ENCODE measurements at places on chromosomes 1 and 21. TPM values are rescaled to one million over a fixed set of nuclear protein-coding genes. Genes with fewer than 3 reads are reported as not detected.

DNA sequence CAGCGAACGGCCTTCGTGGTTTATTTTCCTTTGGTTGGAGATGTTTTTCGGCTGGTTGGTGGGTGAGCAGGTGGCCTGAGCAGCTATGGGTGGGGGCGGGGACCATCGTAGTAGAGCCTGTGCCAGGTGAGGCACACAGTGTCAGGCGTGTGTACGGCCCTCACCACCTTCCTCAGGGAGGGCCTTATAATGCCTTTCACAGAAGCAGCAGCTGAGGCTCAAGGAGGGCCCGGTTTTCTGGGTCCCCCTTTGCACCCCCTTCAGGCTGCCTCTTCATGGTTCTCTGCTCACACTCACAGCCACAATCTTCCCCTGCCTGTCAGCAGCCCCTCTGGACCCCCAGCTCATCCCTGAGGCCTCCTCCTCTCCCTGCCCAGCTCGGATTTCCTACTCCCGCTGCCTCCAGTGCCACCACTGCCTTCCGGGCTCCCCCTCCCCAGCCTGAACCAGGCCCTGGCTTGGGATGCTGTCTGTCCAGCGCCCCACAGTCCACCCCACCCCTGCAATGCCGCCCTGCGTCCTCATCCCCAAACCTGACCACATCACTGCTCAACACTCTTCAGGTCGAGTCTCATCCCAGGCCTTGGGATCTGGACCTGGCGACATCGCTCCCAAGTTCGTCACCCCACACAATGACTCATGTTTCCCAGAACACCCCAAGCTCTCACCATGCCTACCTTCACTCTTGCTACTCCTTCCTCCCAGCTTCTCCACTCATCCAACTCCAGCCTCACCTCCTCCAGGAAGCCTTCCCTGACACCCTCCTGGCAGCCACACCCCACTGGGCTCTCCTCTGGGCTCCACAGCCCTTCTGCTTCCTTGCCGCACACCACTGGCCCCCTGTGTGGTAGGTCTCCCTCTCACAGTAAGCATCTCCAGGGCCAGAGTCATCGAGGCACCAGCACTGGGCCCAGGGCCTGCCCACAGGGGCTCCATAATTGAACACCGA lies 53.9 kb downstream of the DMRTB1 start:
- no peak for DNase-seq

TAF13 gene
- total RNA-seq: 39.8 TPM

DNA sequence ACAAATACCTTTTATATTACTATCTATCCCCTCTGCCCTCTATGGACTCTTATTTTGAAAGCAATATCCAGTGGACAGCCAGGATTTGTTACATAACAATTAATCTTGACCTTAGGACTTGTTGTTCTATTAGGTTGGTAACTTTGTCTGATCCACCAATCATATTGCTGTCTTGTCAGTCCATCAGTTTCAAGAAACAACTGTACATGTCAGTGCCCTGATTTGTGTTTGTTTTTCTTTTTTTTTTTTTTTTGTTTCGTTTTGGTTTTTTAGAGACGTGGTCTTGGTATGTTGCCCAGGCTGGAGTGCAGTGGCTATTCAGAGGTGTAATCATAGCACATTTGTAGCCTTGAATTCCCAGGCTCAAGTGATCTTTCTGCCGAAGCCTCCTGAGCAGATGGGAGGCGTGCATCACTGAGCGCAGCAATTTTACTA lies 1.5 kb upstream of the SCP2 start:
- peak; percentile 51 for DNase-seq

- no peak for DNase-seq
Observed at GRCh38 chr21:45022348-45022675, 52.1 kb upstream of the ADARB1 start.

CTH gene
- total RNA-seq: 6.5 TPM

DPH5 gene
- 19.7 TPM for total RNA-seq

GRCh38 chr1:98813738-98814309 lies 152.3 kb downstream of the SNX7 start:
- no peak for DNase-seq

WNT2B gene
- 4.7 TPM for total RNA-seq

DNA sequence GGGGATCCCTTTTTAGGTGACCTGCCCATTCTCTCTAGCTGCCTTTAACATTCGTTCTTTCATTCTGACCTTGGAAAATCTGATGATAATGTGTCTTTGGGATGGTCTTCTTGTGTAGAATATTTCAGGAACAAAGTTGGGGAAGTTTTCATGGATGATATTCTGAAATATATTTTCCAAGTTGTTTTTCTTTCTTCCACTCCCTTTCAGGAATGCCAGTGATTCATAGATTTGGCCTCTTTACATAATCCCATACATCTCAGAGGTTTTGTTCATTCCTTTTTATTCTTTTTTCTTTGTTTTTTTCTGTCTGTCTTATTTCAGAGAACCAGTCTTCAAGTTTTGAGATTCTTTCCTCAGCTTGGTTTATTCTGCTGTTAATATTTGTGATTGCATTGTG lies 13.9 kb upstream of the SCMH1 start:
- no peak for DNase-seq

PALMD gene
- 25.2 TPM for total RNA-seq

OR2AK2 gene
- not detected for total RNA-seq

TFF2 gene
- total RNA-seq: not detected

GRCh38 chr1:202045705-202046104 lies 35.3 kb downstream of the ELF3 start:
- DNase-seq: no peak

DNA sequence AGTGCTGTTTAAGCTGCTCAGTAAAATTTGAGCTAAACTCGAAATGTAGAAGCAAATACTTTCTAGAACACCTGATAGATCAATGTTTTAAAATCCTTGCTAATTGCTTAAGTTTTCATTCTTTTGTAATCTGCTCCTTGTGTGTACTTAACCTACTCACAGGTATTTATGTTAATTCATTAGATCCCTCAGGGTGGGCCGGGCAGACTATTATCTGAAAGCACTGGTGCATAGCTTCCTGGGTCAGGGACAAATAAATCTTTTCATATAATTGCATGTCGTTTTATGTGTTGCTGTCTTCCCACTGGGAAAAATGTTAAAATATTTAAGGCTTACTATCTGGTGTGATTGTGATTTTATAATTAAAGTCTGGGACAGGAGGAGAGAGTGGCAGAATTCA lies 440.5 kb downstream of the SMYD3 start:
- peak; percentile 13 for DNase-seq

All from kidney (tissue), 22 donors.